ENCODE measurements at places on chromosomes 4 and X. TPM values are rescaled to one million over a fixed set of nuclear protein-coding genes. Genes with fewer than 3 reads are reported as not detected.

DNA sequence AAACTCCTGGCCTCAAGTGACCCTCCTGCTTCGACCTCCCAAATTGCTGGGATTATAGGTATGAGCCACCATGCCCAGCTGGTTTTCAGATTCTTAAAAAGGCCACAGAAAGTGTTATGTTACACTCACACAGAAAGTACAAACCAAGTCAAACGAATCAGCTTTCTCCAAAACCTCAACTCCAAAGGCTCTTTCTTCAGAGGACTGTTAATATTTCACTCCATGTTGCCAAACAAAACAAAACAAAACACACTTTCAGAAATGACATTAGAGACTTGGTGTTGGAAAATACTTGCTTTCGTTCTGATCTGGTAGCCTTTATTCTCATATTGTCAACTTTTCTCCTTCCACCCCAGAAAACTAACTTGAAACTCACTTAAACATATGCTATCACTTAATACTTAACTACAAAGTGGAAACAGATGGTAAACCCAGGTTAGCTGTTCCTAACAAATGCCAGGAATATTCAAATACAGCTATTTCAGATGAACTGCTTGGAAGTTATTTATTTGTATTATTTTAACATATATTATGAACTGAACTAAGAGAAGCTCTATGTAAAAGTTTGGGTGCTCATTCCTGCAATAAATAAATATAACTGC is 34.7 kb downstream of the RLIM start:
- H3K4me3 ChIP-seq, result no peak overlapping the region
- H3K27me3 ChIP-seq, result no peaks in the 10 kb centered on the region
- DNase-seq, result no peak
- H3K4me1 ChIP-seq, result no peaks in the 10 kb centered on the region
- no peaks in the 10 kb centered on the region for H3K36me3 ChIP-seq

DNA sequence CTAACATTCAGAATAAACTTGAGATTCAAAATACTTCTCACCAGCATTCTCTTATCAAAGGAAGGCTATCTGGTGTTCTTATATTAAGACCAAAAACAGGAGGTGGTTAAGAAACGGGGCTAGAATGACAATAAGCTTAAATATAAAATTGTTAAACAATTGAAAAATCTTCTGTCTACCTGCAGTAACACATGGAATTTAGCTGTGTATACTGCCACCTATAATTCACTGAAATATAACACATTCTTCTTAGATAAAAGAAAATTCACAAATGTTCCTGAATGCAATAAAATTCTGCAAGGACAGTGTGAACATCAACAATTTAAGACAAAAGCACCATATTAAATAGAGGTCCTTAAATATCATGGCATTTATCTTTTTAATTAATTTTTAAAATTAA is 11.5 kb upstream of the PCDH10 start:
- H3K4me1 ChIP-seq, result peaks cover 2% of the 10 kb centered on the region
- no peaks in the 10 kb centered on the region for H3K36me3 ChIP-seq
- H3K27me3 ChIP-seq, result no peaks in the 10 kb centered on the region
- no peak for DNase-seq
- H3K27ac ChIP-seq, result no peak overlapping the region
- H3K4me3 ChIP-seq, result no peak overlapping the region

- peaks cover 3% of the 10 kb centered on the region for H3K4me1 ChIP-seq
- no peak overlapping the region for H3K27ac ChIP-seq
- DNase-seq, result no peak
- H3K27me3 ChIP-seq, result no peaks in the 10 kb centered on the region
- H3K36me3 ChIP-seq, result no peaks in the 10 kb centered on the region
Measured at GRCh38 chr4:47505666-47506065, 20.6 kb downstream of the ATP10D start.

PRDM5 gene
- 36.2 TPM for total RNA-seq

GRCh38 chrX:27404366-27404765 is 58.8 kb downstream of the PPP4R3C start:
- no peaks in the 10 kb centered on the region for H3K4me1 ChIP-seq
- no peak overlapping the region for H3K27ac ChIP-seq
- no peak overlapping the region for H3K4me3 ChIP-seq
- no peaks in the 10 kb centered on the region for H3K36me3 ChIP-seq

DNA sequence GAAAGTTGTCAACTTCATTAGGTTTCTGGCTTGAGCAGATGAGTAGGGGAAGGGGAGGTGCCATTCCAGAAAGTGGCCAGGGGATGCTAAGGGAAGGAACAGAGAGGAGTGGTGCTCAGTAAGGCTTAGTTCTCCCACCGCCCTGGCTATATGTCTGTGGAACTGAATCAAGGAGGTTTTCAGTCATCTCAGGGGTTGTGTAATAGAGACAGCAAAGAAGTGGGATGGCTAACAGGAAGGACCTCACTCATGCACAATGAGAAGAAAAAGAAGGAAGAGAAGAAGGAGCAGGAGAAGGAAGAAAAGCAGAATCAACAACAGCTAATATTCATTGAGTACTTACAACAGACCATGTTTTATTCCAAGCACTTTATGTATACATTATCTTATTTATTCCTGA is 368.7 kb downstream of the MID1IP1 start:
- no peaks in the 10 kb centered on the region for H3K27me3 ChIP-seq
- no peak for DNase-seq
- H3K36me3 ChIP-seq, result no peaks in the 10 kb centered on the region
- H3K4me1 ChIP-seq, result no peaks in the 10 kb centered on the region
- no peak overlapping the region for H3K27ac ChIP-seq

GRCh38 chr4:38223306-38223705 is 263.1 kb downstream of the PTTG2 start:
- no peaks in the 10 kb centered on the region for H3K27me3 ChIP-seq
- no peak overlapping the region for H3K27ac ChIP-seq
- H3K4me1 ChIP-seq, result peaks cover 13% of the 10 kb centered on the region
- DNase-seq, result no peak
- no peaks in the 10 kb centered on the region for H3K36me3 ChIP-seq

DNA sequence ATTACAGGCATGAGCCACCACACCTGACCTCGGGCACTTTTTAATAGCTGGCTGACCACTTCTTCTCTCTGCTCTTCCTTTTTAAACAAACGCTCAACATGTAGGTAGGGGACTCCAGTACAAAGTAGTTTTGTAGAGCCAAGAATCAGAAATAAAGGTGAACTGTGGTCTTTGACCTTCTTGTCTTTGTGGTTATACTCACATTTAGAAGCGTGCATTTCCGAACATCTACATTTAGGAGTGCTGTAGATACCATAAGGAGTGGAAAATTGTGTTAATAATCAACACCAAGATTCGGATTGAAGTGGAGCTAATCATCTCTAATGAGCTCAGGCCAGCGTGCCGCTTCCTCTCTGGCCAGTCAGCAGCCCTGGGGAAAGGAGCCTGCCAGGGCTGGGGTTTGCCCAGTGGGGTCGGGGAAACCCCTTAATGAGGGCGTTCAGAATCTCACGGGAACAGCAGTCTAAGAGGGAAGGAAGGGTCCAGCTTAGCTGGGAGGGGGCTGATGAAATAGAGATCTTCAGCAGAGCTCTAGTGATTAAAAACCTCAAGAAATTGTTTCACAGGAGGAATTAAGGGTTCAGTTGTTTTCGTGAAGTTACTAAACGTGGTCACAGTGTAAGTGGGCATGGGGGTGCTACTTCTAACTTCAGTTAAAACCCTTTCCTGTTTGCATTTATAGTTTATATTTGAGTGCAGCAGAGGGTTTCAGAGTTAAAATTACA is 81.2 kb downstream of the GAB1 start:
- H3K27ac ChIP-seq, result no peak overlapping the region
- no peak for DNase-seq
- H3K4me3 ChIP-seq, result no peak overlapping the region
- no peaks in the 10 kb centered on the region for H3K4me1 ChIP-seq

GRCh38 chrX:2614911-2615310 is 76.2 kb upstream of the CD99 start:
- H3K27me3 ChIP-seq, result peaks cover 10% of the 10 kb centered on the region
- peaks cover 11% of the 10 kb centered on the region for H3K4me1 ChIP-seq
- peaks cover 14% of the 10 kb centered on the region for H3K36me3 ChIP-seq
- no peak overlapping the region for H3K4me3 ChIP-seq

APLN gene
- total RNA-seq, result 0.46 TPM
